ENCODE measurements at places on chromosomes 11 and 22.

GRCh38 chr11:12604557-12605153, 69.6 kb upstream of the TEAD1 start:
- DNase-seq: no peak

DNA sequence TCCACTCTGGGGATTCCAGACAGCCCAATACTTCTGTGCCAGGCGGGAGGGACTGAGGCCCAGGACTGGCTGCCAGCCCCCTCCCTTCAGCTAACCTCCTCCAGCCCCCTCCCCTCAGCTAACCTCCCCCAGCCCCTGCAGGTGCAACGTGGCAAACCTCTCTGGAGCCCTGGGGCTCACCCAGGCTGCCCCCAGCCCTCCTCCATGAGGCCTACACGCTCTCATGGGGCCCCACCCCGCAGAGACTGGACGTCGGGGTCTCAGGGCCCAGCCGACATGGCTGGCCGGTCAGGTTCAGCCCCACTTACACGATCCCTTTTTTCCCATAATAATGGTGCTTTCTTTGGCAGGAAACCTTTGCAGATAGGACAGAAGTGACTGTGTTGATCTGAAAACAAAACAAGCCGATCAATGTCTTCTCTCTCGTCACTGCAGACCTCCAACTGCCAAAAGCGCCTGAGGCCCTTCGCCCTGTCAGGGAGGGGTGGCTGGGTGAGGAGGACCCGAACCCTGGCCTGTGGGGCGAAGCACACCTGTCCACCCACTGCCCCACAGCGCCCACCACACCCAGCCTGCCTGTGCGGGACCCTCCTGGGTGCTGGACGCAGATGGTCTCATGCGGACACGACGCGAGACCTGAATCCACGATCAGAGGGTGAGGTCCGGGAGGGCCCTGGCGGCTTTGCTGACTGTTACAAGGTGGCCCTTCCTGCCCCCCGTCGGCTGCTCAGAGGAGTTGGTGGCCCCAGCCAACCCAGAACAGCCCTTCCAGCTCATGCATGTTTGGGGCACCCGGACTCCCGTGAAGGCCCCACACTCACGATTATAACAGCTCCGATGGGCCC, 33.6 kb downstream of the TRMU start:
- DNase-seq: no peak

- no peak for DNase-seq
These were observed 2.2 kb downstream of the APOBEC3A start for GRCh38 chr22:38959590-38959989.

DNA sequence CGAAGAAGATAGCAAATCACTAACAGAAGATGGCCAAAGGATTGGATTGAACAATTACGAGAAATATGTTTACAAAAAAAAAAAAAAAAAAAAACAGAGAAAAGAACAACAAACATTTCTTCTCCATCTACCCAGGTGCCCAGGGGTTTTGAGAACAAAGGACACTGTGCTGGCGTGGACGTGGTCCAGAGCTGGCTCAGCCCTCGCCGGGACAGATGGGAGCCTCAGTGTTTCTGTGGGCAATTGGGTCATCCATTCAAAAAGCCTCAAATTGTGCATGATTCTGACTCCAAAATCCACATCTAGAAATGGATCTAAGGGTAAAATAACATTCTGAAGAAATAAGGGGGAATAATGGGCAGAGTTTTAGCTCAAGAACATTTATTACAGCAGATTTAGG, 63.1 kb downstream of the DHCR7 start:
- DNase-seq: no peak

GRCh38 chr22:39351689-39352214, 2.0 kb downstream of the SYNGR1 start:
- DNase-seq: no peak

- DNase-seq: no peak
These were observed 9.8 kb downstream of the KRTAP5-6 start for GRCh38 chr11:1706634-1707400.

GRCh38 chr22:37269936-37270678, 12.2 kb upstream of the CYTH4 start:
- no peak for DNase-seq

- no peak for DNase-seq
These were observed 31.4 kb upstream of the CLDN5 start for GRCh38 chr22:19555651-19556050.

DNA sequence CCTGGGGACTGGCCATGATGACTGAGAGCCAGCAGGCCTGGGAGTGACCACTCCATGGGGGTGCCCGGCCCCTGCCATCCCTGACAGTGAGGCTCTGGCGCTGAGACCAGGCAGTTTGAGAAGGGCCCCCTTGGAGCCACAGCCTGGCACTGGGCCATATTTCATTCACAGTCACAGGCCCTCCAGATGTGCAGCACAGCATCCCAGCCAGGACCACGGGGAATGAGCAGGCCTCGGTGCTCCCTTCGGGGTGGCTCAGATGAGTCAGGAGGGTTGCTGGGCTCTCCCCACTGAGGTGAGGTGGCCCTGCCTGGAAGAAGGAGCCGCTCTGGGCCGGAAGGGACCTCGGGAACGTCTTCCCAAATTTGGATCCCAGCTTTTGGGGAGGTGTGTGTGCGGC, 53.0 kb downstream of the GRAMD4 start:
- no peak for DNase-seq

DNA sequence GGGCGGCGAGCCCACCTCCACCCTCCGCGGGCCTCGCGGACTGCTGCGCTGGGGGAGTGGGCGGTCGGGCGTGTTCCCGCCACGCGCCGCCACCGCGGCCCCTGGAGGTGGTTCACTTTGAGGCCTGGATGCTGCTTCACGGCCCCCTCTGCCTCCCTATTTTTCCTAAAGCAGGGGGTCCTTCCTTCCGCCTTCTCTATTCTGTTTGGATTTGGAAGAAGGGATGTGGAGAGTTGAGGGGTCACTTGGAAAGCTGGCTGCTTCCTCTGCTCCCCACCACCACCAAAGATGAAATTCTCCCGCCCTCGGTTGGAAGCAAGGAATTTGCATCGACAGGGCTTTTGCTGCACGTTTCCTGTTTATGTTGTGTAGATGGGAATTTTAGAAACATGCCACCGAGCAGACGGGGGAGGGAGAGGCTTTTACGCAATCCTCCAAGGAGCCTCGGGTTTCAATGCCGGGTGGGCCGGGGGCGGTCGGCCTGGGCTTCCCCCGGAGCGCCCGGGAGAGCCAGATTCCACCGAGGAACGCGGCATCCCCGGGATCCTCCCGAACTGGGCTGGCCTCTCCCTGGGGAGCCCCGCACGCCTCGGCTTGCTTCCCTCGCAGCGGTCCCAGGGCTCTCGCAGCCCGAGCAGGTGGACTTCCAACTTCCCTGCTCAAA, 403 bp upstream of the SBF2 start:
- DNase-seq: no peak

DNA sequence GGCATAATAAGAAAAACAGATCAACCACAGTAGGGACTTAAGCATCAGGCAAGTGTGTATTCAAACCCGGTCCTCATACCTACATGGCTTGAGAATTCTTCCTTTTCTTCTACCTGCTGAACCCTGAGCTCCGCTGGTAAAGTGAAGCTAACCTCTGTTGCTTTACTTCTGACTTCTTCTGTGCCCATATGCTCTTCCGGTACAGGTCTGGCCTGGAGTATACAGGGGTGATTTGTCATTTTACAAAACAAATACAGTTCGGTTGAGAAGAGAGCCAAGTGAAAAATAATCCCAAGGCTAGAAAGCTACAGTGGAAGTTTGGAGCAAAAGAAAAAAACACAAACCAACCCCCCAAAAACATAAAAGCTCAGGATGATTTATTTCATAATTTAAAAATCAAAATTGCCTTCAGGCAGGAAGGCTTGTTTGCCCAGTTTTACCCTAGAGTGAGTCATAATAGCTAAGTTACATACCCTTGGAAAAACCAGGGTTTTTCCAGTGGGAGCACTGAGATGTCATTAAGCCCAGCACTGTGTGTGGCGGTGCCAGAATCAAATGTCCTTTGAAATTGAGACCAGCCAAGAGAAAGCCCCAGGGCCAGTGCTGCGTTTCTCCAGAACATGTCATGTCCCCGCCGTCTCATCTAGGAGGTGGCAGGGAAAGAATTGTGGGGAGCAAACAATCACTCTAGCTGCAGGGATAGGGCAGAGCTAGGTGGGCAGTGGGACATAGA, 305.5 kb upstream of the ISX start:
- no peak for DNase-seq

DNA sequence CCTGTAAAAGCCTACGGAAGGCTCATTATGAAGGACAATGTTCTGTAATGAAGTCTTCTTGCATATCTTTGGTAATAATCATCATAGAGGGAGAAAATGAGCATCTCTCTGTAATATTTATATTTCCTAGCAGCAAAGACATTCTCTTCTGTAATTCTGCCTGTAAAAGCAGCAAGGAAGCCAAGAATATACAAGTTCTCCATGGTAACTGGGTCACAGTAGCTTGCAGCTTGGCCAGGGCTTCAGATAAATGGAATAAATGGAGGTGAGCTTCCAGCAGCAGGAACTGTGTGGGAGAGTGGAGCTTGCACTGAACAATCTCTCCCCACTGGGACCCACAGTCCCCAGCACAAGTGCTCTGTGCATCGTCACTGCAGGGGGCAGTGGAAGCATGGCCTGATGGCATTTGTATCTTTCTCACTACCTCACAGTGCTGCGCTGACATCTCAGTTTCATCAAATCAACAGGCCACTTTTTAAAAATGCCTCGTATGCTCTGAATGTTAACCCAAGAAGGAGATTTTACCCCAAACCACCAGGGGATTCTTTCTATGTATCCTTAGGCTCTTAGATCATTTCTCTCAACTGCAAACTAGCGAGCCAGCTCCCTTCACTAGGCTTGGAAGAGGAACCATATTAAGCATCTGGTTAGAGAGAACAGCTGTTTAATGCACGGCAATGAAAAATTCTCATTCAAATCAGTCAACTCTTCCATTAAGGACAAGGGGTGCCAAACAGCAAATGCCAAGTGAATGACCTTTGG, 1059.7 kb downstream of the OPCML start:
- DNase-seq: no peak

Measured in central memory CD8-positive, alpha-beta T cell (primary cell).